CD8-positive, alpha-beta memory T cell (primary cell): ENCODE measurements at places on chromosomes 1 and 21.

GRCh38 chr1:177796561-177796960 is 173.3 kb downstream of the SEC16B start:
- no peak for DNase-seq

DNA sequence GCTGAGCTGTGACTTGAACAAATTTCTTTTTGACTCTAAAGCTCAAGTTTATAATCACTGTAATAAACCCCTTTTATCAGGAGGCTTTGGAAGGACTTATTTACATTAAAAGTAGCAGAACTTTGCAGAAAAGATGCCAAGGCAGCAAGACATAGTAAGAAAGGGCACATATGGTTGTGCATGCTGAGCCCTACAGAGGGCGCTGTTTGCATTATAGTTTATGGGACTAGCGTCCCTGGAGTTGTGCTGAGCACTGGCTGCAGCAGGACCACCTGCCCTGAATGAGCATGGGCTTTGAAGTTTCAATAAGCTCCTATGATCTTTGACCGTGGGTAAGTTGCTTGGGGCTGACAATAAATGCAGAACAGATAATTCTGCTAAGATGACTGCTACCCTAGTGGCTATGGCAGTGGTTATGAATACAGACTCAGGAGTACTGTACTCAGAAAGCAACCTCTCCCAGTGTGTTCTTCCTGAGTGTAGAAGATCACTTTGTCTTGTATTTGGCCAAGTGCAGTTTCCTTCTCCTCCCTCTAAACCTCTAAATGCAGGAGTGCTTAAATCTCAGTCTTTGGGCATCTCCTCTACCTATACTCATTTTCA is 45.4 kb upstream of the USP1 start:
- DNase-seq: no peak

DNA sequence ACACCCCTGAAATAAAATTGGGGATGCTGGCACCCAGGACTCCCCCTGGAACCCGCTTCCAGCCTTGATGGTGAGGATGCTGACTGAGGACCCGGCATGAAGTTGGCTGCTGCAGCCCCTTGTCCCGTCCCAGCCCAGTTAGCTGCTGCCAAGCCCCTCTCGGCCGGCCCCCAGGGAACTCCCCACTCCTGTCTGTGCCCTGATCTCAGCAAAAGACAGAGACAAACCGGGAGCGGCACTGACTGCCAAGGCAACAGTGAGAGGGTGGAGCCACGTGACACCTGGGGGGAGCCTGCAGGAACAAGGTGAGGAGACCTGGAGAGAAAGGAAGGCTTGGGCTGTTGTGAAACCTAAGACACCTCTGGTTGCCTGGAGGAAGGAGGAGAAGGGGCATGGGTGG is 24.7 kb downstream of the CASZ1 start:
- no peak for DNase-seq

DNA sequence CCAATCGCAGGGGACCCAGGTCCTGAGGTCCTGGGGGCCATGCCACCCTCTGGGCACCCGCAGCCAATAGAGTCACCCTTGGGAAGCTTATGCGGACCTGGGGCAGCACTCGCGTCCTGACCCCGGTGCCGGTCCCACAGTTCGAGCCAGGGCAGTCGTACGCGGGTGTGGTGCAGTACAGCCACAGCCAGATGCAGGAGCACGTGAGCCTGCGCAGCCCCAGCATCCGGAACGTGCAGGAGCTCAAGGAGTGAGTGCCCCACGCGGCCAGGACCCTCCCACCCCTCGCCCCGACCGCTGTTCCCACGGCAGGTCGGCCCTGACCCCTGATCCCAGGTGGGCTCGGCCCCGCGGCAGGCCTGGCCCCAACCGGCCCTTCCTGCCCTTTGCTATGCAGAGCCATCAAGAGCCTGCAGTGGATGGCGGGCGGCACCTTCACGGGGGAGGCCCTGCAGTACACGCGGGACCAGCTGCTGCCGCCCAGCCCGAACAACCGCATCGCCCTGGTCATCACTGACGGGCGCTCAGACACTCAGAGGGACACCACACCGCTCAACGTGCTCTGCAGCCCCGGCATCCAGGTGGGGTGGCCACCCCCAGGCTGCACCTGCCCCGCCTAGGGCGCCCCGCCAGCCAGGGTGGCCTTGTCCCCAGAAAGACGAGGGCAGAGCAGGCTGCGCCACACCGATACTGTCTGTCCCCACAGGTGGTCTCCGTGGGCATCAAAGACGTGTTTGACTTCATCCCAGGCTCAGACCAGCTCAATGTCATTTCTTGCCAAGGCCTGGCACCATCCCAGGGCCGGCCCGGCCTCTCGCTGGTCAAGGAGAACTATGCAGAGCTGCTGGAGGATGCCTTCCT is 20.5 kb downstream of the COL6A1 start:
- no peak for DNase-seq

DNA sequence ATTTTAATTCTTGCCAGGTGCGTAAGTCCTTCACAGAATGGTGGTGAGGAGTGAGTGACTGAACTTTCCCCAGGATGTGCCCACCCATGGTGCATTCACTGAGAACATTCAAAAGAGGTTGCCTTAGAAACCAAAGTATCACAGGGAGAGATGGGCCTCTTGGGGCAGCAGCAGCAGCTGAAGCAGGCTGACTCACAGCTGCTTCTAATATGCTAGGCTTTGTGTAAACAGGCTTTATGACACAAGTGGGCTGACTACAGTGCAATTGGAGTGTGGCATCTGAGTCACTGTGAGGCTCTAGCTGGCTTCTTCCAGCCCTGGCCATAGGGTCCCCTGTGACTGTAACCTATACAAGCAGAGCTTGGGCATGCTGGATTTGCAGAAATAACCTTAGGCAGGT is 12.6 kb downstream of the PIGP start:
- no peak for DNase-seq

DNA sequence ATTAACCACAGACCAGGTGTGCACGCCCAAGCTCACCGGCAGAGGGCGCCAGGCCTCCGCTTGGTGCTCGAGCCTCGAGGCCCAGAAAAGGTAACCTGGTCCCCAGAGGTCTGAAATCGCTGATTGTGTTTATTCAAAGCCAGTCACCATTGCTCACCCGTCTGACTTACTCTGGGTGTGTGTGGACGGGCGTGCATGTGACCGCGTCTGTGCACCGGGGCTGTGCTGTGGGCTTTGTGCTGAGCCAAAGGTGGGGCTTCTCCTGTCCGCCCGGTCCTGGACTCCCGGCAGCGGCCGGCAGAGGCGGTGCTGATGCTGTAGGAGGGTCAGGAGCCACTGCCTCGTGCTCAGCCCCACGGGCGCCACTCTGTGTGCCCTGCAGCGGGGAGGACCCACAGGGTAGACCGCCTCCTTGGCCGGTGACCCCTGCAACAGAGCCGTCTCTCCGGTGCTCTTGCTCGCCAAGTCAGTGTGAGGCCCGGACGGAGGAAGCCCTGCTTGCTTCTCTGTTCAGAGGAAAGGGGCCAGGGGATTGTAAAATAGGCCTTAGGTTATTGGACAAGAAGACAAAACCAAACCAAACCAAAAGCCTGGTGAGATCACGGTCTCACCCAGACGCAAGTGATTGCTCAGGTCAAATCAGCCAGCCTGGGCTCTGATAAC is 32.0 kb upstream of the BTG2 start:
- DNase-seq: peak; percentile 88

- DNase-seq: no peak
These were observed 42.3 kb downstream of the CC2D1B start for GRCh38 chr1:52323731-52324130.

DNA sequence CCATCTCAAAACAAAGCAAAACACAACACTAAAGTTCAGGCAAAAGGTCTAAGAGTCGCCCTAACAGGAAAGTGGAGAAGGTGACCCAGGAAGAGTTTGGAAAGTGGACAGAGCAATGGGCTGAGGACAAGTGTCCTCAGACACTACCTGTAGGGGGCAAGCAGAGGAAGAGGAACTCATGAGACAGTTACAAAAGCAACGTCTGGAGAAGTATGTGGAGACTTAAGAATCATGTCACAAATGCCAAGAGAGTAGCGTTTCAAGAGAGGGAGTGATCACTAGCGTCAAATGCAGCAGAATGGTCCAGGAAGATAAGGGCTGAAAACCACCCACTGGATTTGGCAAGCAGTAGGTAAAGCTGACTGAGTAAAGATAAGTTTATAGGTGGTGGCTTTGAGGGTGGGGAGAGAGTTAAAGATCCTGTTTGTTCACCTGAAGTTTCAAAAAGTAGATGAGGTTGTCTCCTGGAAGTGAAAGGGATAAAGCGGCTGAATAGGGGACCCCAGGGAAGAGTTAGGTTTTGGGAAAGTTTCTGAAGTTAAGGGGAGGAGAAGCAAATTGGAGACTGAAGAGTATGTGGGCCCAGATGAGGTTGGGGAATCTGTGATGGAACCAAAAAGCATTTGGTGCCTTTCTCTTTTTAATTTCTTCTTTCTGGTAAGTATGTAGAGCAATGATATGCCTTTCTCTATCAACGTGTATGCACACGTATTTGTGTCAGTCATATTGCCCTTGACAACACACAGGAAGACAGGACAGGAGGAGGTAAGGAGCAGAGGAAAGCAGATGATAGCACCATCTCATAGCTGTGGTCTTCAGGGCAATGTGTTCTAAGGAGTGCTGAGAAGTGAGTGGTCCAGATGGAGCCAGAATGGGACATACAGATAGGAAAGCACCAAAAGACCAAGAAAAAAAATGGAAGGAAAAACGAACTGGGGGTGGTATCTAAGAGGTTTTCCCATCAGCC is 3.1 kb downstream of the BSDC1 start:
- no peak for DNase-seq

DNA sequence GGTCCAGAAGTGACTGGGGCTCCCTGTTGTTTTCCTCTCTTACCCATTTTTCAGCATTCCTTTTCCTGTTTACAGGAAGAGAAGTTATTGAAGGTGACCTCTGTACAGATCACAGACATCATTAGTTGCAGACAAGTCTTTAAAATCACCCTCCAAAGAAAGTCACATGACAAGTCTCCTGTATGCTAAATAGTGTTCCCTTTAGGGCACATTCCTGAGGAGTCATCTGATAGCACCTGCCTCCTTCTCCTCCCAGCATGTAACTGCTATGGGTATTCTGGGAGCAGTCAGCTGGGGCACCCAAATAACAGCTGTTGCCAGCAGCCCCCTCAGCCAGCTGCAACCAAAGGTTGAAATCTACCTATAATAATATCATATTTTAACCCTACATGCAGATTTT is 200.6 kb downstream of the PTGER3 start:
- no peak for DNase-seq

DNA sequence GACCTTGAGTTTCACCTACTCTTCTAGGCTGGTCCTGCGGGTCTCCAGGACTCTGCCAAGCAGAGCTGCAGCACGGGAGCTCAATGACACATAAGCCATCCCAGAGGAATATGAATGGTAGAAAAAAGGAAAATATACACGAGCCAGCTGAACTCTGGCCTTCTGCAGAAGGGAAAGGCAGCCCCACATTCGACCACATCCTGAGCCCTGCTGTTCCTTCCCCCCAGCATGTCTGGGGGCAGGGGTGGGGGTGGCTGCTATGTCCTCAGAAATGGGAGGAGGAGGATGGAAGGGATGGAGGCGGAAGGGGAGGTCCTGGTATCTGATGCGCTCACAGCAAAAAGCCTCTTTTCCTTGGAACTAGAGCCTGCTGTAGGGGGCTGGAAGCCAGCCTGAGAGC is 12.1 kb upstream of the KDF1 start:
- no peak for DNase-seq

GRCh38 chr1:27367160-27367650 is 444 bp upstream of the MAP3K6 start:
- no peak for DNase-seq
